ENCODE measurements at places on chromosomes 3 and 15.

- DNase-seq: peak; percentile 90
Measured at GRCh38 chr3:149553781-149554451, 79.4 kb downstream of the TM4SF4 start.

- DNase-seq: no peak
Measured at GRCh38 chr3:105101603-105102002, 265.1 kb upstream of the ALCAM start.

DNA sequence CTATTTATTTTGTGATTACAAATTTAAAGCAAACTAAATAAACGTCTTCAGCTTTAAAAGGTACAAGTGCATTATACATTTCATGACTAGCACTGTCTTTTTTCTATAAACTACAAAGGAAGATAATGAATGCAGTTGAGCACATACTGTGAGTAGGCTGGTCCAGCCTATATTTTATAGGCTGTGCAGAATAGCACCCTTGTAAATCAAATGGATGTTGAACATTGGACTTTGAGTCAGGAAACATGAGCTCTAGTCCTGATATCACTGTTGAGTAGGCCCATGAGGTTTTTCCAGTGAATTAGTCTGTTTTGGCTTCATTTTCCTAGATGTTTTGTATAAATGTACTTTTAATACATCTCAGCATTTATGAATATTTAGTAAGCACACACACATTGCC, 447.3 kb upstream of the KCNMB2 start:
- no peak for DNase-seq

GRCh38 chr15:93270937-93271467, 182.0 kb upstream of the RGMA start:
- no peak for DNase-seq

GRCh38 chr3:146921693-146922092, 316.5 kb upstream of the PLSCR5 start:
- no peak for DNase-seq

- no peak for DNase-seq
Measured at GRCh38 chr15:58392611-58393161, 39.1 kb upstream of the LIPC start.

- peak; percentile 56 for DNase-seq
Measured at GRCh38 chr3:181176601-181177000, 187.1 kb upstream of the DNAJC19 start.

DNA sequence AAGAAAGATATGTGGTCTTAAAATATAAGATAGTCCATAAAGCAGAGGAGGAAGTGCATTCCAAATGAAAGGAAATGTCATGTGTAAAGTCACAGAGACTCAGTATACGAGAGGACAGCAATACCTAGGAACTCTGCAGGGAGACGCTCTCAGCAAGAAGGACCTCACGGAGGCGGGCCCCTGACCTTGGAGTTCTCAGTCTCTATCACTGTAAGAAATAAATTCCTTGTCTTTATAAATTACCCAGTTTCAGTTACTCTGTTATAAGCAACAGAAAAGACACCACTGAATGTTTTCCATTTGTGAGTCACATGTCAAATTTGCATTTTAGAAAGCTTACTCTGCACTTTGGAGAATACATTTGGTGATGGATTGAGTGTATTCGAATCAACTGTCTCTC, 140.6 kb downstream of the GBE1 start:
- no peak for DNase-seq

DNA sequence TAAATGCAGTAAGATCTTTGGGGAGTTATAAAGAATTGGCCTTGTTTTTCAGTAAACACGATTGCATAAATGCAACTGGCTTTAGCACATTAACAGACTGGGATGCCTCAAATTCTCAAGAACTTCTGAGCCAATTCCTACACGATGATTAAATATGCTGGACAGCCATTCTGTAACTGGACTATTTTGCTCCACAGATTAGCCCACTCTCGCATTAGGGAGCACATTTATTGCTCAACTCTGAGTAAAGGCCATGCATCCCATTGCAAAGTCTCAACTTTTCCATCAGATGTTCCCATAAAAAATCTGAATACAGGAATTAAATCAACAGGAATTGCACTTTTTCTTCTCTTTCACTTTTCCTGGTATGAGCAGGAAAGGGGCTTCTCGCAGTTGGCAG, 66.7 kb upstream of the PRICKLE2 start:
- DNase-seq: peak; percentile 96

DNA sequence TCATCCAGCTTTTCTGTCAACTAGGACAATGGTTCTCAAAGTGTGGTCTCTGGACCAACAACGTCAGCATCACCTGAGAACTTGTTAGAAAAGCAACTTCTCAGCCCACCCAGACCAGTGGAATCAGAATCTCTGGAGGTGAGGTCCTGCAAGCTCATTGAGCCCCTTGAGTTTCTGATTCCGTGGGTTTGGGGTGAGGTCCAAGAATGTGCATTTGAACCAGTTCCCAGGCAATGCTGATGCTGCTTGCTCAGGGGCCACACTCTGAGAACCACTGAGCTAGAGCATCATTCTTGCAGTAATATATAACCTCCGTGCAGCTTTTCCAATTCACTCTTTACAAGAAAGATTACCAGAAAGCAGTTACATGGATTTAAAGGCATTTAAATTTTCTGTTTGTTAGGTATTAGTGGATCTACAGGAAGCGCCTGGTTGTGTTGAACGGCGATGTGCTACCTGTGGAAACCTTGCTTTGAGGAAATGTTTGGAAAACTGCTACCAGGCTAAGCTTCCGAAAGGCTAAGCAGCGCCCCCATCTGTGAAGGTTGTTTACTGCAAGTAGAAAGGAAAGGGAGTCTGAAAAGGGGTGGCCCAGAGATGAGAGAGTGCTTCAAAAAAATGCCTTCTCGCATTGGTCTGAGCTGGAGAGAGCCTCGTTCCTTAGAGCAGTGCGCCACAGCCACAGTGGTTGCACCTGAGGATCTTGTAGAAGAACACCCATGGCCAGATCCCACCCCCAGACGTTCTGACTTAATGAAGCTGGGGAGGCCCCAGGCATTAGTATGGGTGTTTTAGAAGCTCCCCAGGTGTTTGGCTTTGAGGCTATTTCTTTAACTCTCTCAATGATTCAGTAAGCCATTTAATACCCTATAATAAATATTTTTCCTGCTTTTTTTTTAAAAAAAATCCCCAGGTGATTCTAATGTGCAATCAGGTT, 50.0 kb downstream of the RLBP1 start:
- peak; percentile 50 for DNase-seq

GRCh38 chr3:43388915-43389314, 102.6 kb downstream of the SNRK start:
- no peak for DNase-seq

DNA sequence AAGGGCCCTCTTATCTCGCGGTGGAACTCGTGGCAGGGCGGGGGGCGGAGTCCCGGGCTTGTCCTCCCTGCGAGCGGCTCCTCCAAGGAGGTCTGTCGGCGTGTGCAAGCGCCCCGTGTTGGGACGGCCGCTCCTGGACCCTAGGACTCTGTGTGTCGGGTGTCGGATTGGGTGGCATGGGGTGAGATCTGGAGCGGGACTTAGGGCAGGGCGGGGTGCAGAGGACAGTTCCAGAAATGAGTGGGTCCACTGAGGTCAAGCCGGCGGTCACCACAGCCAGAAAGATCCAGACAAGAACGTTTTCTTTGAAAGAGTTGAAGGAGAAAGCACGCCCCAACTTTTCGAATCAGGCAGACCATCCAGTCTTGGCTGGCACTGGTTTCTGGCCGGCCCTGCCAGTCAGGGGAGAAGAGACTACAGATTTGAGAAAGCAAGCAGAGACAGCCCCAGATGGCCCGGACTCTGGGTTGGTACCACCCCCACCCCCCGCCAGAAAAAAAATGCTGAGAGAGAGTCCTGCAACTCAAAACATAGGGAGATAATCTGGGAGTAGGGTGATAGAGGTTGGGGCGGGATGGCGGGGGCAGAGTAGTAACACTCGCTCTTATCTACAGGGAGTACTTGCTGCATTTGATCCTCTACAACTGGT, 784 bp upstream of the CISH start:
- DNase-seq: no peak

GRCh38 chr3:177211503-177212277, 14.4 kb upstream of the TBL1XR1 start:
- peak; percentile 16 for DNase-seq

DNA sequence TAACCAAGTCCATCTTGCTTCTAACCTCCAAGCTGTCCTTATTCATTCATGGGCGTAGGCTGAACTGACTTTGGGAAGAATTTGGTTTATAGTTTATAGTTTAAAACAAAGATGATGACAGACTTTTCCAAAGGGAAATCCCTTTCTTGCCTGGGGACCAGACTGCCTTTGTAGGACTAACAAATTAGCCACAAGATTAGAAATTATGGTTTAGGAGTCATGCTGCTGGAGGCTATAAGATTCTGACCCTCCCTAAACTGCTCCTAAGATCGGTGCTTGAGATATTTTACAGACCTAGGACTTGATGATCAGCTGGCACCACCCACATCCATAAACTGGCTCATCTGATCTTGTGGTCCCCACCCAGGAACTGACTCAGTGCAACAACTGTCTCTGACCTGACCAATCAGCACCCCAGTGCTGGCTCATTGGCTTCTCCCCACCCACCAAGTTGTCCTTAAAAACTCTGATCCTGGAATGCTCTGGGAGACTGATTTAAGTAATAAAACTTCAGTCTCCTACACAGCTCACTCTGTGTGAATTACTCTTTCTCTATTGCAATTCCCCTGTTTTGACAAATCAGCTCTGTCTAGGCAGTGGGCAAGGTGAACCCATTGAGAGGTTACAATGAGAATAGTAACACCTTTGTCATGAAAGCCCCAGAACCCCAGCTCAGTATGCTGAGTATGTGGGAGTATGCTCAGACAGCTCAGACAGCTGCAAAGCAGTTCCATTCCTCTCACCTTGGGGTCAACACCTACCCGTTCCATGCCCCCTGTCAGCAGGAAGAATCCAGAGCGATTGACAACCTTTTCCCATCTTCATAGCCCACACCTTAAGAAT, 51.6 kb upstream of the C15orf39 start:
- peak; percentile 95 for DNase-seq

DNA sequence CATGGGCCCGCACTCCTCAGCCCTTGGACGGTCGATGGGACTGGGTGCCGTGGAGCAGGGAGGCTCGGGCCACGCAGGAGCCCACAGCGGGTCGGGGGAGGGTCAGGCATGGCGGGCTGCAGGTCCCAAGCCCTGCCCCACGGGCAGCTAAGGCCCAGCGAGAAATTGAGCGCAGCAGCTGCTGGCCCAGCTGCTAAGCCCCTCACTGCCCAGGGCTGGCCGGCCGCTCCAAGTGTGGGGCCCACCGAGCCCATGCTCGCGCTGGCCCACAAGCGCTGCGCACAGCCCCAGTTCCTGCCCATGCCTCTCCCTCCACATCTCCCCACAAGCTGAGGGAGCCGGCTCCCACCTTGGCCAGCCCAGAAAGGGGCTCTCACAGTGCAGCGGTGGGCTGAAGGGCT, 259.4 kb downstream of the VGLL3 start:
- DNase-seq: no peak

- no peak for DNase-seq
Measured at GRCh38 chr3:41482134-41482533, 282.8 kb downstream of the CTNNB1 start.

DNA sequence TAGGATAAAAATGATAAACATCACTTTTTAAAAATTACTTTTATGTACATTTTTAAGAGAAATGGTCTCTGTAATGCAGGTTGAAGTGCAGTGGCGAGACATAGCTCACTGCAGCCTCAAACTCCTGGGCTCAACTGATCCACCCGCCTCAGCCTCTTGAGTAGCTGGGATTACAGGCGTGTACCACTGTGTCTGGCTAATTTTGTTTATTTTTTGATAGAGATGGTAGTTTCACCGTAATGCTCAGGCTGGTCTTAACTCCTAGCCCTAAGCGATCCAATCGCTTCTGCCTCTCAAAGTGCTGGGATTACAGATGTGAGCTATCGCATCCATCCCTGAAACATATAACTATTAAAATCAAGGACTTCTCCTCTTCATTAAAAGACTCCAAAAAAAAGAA, 63.1 kb upstream of the CSPG5 start:
- DNase-seq: no peak

All from fibroblast of mammary gland (primary cell).